Activated CD8-positive, alpha-beta T cell treated with anti-CD3 and anti-CD28 coated beads, Interleukin-2, amount 10 ng/mL, durations not matched to agents 7 days and 5 days (primary cell): ENCODE measurements at places on chromosomes 2 and 18.
A peak's percentile ranks its signal among the peaks of the same experiment; 100 is the strongest.

DNA sequence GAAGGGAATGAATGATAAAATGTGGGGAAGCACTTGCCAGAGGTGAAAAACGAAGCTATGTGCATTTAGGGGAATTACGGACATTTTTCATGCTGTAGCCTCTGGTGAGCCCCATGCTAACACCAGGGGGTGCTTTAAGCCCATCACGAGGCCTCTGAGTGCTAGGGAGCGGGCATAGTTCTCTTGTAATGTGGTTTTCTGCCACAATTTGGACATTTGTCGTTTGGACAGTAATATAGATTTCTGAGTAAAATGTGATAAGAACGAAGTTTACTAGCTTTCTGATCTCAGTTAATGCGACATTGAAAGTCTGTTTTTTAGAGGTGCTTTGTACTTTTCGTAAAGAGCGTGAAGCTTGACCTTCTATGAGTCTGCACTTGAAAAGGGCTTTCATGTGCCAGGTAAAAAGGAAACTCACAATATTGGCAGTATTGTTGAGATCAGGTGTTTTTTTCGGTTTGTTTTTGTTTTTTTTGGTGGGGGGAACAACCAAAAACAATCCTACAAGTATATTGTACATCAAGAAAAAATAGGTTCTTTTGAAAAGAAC is 50.6 kb downstream of the TRAF3IP1 start:
- peak; percentile 76 for DNase-seq

DNA sequence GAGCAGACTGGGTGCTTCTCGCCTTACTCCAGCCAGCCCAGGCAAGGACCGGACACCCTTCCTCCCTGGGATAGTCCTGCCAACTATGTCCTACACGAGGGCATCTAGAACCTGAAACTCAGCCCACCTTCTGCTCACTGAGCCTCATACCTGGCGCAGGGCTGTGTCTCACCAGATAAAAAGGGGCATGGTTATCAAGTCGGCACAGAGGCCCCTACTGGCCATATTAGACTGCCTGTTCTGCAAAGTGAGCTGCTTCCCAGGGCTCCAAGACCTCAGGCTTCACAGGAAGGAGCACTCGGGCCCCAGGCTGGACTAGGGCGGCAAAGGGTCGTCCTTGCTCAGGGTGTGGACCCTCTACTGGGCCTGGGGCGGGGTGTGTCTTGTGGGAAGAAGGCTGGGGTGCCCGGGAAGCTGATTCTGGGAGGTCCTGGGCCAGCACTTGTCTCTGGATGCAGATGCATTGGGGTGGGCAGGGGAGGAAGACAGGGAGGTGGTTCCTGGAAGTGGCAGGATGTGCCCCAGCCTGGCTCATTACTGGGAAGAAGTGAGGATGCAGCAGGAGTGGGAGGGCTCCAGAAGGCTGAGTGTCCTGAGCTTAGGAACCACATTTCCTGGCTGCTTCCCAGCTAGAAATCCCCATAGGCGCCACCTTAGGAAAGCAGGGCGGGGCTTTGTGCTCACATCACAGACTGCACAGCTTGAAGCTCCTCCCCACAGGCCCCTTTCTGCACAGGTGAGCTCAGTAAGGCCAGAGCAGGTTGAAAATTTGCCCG is 19.6 kb downstream of the EHD3 start:
- DNase-seq: no peak

- no peak for DNase-seq
Measured at GRCh38 chr18:13451661-13452387, 233.3 kb downstream of the LDLRAD4 start.

DNA sequence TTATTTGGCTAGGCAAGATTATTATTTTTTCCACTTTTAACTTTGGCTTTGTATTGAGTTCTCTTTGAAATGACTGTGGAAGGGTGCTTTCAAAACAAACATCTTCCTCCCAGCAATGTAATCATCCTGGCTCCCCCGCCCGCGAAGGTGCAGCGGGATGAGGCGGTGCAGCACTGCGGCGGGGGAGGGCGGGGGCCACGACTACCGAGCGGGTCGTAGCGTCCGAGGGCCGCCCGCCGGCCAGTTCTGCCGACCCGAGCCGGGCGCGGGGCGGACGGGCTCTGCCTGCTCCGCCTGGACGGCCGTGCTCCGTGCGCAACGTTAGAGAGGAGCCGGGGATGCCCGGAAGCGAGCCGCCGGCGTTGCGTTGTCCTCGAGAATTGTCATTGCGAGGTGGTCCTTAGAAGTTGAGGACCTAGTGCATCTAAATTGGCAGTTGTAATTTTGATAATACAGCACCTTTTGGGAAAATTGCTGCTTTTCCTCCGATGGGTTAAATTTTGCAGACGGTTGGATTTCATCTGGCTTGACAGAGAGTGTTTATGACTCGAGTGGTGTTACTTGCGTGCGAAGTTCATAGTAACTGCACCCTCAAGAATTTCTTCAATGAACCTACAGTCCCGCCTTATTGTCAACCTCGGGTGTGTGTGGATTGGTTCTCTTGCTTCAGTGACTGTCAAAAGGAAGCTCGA is 1.1 kb downstream of the EPC2 start:
- DNase-seq: peak; percentile 82

DNA sequence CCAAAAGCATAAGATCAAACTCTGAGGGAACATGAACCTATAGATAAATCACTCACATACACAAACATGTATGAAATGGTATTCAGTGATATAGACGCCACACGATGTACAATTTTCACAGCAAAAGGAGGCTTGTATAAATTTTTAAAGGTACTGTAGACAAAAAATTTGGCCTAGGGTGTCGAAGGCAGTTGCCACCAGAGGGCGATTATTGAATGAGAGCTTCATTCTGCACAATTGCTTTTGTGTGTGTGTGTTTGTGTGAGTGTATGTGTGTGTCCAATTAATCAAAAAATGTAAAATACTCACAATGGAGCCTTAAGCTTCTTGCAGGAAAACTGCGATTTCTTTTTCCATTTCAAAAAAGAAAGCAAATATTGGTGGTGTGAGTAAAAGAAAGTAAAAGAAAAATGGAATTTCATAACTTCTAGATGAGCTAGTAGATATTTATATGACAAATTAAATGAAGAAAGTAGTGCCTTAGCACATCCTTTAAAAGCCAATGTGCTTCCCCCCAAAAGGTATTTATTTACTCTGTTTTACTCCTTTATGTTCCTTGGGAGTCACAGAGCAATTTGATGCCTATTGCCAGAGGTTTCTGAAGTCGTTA is 800.1 kb downstream of the SATB2 start:
- DNase-seq: no peak

DNA sequence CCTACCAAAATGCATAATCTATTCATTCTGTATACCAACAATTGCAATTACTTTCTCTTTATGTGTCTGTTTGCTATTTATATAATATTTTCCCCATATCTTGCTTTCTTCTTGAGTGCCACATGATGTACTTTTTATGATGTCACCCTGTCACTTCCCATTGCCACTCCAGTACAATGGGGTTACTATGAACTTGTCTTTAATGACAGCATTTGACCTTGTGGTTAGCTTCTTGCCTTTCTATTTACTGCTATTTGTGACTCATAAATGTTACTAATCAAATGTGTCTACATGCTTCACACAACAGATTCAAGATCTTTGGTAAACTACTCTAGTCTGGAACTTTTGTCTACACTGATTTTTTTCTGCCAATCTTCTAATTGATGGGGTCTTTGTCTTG is 486.3 kb downstream of the NR4A2 start:
- DNase-seq: no peak

GRCh38 chr2:225002039-225002655 is 40.1 kb downstream of the DOCK10 start:
- DNase-seq: peak; percentile 85

DNA sequence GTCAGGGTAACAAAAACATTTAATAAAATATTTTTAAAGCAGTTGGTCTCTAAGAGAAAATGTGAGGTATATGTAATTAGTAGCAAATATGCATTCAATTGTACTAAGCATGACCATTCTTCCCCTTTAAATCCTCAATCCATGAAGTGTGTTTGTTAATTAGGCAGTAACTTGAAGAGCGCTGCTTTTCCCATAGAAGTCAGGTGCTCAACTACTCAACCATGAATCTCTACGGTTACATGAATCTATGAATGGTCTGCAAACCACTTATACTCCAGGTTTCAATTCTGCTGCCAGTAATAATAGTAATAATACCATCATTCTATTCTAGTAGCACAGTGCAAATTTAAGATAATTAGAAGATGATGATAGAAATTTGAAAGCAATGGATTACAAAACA is 55.8 kb downstream of the SLC8A1 start:
- DNase-seq: no peak

DNA sequence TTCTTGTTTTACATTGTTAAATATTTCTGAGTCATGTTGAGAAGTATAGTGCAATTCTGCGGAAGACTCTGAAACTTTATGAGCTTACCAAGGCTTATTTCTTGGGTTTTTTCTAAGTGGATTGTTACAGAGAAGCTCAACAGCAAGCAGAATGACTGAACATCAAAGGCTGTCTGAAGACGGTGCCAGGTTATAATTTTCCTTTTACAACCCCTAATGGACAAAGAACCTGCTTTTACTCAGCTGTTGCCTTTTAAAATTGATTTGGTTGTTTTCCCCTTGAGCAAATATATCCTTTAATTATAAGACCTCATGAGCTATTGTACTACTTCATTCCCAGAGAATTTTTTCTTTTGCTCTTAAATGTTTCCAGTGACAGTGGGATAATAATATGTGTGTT is 41.6 kb downstream of the LAMA3 start:
- no peak for DNase-seq
